ENCODE measurements at places on chromosomes 2 and 18.

GRCh38 chr18:58025205-58025604, 18.8 kb upstream of the NEDD4L start:
- no peak for DNase-seq

GRCh38 chr2:229162015-229162414, 109.1 kb downstream of the PID1 start:
- DNase-seq, result no peak

GRCh38 chr2:126700677-126701076, 44.7 kb downstream of the GYPC start:
- no peak for DNase-seq

DNA sequence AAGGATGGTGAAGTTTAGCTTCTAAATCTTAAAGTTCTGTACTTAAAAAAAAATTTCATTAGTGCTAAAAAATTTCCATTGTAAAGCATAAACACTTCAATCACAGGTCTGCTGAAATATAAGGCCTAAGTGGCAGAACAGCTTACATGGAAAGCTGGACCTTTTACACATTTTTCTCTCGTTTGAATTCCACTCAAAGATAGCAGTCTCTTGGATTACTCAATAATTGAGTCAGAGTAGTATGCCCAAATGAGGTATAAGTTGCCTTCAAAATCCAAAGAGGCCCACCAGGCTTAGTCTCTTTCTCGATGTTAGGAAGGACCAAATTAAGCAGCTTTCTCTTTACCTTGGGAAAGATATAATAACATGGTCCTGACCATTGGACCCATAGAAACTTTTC, 220.4 kb upstream of the CWC22 start:
- no peak for DNase-seq

DNA sequence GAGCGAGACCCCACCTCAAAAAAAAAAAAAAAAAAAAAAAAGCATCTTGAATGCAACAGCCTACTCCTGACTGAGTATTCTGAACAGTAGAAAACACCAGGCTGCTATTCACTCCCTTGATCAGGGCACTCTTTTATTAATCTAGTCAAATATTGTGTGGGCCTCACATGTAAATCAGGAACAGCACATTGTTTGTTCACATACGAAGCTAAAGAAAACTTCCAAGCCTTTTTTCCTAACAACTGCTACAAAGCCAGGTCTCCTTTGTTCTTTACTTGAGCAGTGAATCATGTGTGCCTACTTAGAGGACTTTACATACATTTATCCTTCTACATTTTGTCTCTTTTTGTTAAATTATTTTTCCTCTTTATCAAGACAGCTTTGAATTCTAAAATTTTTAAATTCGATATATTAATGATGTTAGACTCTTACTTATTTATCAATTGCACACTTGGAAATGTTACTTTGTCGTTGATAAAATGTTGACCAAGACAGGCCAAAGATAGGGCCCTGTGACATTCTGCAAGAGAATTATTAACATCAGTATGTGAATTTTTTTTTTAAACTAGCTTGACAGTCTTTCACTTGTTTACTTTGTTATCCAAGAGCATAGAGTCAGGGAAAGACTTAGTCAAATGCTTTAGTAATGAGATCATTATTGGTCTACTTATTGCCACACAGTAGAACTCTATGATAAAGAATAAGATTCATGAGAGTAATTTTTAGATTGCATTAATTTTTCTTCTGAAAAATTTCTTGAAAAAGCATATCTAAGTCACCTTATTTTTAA, 13.2 kb downstream of the SPATS2L start:
- no peak for DNase-seq

- DNase-seq, result no peak
Measured at GRCh38 chr2:192498747-192499146, 304.0 kb upstream of the TMEFF2 start.

- DNase-seq, result no peak
Measured at GRCh38 chr2:98507461-98507860, 62.8 kb downstream of the INPP4A start.

DNA sequence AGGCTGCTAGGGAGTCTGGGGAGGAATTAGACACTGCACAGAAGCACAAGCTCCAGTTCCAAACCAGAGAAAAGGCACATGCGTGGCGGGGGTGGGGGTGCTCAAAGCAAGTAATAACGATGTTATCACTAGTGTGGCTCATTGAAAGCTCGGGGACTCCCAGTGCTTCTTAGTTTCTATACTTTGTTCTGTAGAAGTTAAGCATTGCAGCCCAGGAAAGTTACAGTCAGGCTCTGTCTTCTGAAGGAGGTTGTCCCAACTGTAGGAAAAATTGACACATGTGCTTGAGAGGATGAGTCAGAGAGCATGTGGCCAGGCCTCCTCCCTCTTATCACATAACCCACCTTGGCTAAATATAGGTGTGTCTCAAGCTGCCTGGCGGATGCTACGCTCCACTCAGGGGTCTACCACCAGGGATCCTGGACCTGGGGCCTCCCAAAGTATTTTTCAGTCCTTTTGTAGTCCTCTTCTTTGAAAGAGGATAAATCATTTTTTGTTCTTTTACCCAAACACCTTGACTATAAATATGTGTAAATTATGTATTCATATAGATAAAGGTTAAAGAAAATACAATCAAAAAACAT, 3.8 kb downstream of the GALNT5 start:
- peak; percentile 21 for DNase-seq

DNA sequence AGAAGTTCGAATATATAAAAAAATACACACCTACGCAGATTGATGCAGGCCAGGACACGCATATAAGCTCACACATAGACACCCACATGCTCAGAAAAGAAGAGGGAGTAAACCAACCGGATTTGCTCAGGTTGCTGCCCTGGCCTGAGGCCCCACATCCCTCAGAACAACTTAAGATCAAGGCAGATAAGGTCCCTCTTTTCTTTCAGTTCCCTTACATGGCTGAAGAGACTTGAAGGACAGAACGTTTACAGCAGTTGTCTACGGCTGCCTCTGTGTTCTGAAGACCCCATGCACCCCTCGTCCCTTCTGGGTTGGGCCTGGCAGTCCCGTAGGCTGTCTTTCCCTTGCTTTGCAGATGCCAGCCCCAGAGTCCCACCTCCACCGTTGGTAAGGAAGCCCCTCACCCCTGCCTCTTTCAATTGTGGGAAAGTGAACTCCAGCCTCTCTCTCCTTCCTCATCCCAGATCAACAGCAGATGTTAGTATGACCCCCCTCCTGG, 4.3 kb upstream of the NAGK start:
- DNase-seq, result no peak

DNA sequence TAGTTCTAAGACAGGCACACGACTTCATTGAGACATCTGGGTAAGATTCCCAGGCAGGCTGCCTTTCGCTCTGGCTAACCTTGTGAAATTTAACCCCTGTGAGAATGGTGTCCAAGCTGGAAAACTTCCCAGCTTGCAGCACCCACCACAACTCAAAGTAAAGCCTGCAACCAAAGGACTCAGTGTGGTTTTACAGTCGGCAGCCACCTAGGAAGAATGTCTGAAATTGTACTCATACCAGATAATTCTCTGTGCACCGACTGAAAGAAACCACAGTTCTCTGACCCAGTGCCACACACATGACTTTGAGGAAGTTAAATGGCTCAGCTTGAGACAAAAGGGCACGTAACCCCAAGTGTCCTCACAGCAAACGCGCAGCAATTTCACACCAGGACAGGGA, 125.7 kb downstream of the RBMS1 start:
- no peak for DNase-seq

GRCh38 chr2:55073000-55073983, 23.0 kb upstream of the RTN4 start:
- no peak for DNase-seq

- no peak for DNase-seq
Measured at GRCh38 chr2:176137252-176137580, 7.7 kb downstream of the HOXD8 start.

DNA sequence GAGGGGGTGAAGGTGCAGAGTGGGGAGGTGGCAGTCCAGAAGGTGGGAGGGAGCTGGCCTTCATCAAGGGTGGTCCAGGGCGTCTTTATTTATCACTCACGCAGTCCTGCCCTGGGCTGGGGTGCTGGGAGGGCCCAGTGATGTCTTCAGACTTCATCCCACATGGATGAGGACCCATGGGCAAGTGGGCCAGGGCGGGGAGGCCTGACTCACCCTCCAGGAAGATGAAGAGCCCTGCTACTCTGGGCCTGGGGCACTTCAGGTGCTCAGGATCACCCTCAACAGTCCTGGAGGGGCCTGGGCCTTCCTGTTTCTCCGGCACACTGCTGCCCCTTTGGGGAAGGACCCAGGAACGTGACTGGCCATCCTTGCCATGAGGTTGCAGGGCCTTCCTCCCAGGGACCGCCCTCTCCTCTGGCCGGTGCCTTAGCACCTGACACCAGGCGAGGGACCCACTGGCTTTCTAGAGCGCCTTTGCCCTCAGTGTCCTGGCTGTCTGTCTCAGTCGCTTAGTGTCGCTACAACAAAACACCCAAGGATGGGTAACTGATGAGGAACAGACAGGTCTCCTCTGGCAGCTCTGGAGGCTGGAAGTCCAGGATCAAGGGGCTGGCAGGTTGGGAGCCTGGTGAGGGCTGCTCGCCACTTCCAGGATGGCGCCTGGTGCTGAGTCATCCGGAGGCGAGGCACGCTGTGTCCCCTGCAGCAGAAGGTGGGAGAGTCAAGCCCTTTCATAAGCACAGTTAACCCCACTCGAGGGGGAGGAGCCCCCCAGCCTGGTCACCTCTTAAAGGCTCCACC, 57.8 kb upstream of the HS6ST1 start:
- DNase-seq, result no peak

DNA sequence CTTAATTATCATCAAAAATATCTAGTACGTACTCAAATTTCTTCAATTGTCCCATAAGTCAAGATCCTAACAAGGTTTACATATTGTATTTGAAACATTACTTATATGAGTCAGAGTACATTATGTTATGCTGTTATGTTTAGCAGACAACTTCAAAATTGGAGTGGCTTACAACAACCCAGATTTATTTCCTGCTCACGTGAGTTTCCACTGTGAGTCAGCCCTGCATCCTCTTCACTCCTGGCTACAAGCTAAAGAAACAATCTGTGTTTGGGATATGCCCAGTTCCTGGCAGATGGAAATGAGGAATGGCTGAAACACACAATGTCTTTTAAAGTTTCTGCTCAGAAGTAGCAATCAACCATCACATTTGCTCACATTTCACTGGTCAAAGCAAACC, 31.5 kb upstream of the TANC1 start:
- no peak for DNase-seq

DNA sequence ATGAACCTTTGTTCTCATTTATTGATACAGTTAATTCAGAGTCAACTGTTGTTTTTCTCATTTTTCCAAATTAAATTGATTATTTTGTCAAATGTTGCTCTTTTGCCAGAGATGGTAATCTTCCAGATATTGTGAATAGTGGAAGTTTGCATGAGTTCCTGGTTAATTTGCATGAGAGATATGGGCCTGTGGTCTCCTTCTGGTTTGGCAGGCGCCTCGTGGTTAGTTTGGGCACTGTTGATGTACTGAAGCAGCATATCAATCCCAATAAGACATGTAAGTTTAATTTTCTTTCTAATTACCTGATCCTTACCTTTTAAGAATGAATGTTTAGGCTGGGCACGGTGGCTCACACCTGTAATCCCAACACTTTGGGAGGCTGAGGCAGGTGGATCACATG, 7.8 kb downstream of the CYP20A1 start:
- DNase-seq, result no peak

DNA sequence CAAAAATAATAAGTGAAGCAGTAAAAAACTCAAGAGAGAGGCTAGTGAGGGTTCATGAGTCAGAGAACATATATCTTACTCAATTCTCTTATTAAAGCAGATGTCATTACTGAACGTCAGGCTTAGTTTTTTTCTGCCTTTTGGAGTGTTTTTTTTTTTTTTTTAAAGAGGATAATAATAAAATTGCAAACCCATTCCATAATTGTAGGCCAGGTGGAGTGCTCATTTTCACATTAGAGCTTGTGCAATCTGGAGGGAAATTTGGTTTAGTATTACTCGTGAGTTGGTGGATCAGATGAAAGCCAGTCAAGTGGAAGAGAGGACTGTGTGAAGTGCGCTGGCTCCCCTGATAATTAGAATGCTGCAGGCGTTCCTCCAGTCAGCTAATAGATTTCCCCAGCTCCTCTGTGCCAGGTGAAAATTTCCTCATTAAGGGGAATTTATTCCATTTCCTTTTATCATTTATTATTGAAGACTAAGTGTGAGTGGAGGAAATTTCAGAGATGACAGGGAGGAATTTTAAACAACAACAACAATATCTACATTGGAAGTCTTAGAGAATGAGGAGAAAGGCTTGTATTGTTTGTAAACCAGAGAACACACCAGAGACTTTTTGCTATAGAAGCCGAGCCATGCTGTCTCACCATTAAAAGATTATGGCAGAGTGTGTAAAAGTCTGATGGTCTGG, 74.6 kb downstream of the CPS1 start:
- DNase-seq, result no peak

DNA sequence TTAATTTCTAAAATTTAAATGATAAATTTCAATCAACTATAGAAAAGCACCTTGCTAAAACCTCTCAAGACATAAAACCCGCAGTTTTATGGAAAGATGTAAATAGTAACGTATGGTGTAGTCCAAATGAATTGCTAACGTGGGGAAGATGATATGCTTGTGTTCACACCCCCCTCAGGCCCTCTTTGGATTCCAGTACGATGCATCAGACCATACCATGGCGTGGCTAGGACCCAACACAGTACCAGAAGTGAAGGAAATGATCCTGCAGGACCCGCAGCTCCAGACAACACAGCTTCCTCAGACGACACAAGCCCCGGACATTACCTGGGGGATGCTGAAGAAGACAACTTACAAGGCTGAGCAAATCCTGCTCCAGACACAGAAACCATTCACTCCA, 60.1 kb upstream of the DYSF start:
- DNase-seq, result no peak

DNA sequence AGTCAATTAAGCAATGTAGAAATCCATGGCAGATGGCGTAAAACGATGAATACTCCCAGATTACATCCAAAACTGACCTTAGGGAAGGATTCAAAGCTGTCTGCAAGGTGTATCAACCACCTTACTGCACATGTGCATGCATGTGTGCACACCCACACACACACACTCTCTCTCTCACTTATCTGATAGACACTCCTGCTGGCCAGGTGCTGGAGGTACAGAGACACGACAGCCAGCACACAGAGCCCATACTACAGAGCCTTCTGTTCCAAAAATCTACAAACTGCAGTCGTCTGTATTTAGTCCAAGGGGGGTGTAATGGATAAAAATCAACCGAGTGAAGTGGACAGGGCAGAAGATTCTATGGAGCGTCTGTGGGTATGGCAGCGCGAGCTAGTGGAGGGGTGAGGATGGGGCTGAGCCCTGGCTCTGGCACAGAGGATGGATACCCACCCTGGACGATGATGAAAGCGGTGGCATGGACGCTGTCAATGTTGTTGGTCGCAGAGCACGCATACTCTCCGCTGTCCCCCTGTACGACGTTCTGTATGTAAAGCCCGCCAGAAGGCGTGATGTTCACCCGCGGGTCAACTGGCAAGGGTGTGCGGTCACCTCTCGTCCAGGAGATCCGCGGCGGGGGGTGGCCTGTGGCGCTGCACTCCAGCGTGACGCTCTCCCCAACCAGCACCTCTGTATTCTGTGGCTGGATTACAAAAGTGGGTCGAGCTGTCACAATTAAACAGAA, 78.4 kb downstream of the PXDN start:
- no peak for DNase-seq
